ENCODE measurements at places on chromosomes 7 and 10. TPM values are rescaled to one million over a fixed set of nuclear protein-coding genes. Genes with fewer than 3 reads are reported as not detected.

The CDH23 gene
- under 0.01 TPM for total RNA-seq

The CCDC126 gene
- 20.6 TPM for total RNA-seq

The ZP3 gene
- total RNA-seq = 2.8 TPM

The HERC4 gene
- total RNA-seq = 48.4 TPM

The MET gene
- total RNA-seq = 50.3 TPM

The UPK3B gene
- 0.11 TPM for total RNA-seq

The LRRD1 gene
- total RNA-seq = not detected

The FGFR2 gene
- total RNA-seq = under 0.01 TPM

The SCIN gene
- total RNA-seq = 0.17 TPM

The CTAGE15 gene
- 0.11 TPM for total RNA-seq

The NME8 gene
- not detected for total RNA-seq

The PTF1A gene
- not detected for total RNA-seq

The C10orf90 gene
- not detected for total RNA-seq

The ELFN1 gene
- total RNA-seq = 0.77 TPM

The RSU1 gene
- total RNA-seq = 80.4 TPM

The CHAT gene
- not detected for total RNA-seq

The KIAA1217 gene
- 12.7 TPM for total RNA-seq

The PLEKHS1 gene
- not detected for total RNA-seq

The PAX4 gene
- not detected for total RNA-seq

The PRDX3 gene
- total RNA-seq = 177 TPM

The COBL gene
- 0.09 TPM for total RNA-seq

The HGF gene
- 0.33 TPM for total RNA-seq

The PCBD1 gene
- total RNA-seq = 38.3 TPM

The GNA12 gene
- total RNA-seq = 27.2 TPM

The SPDYE5 gene
- not detected for total RNA-seq

The SLC13A4 gene
- total RNA-seq = not detected

The SAP25 gene
- not detected for total RNA-seq

The TMEM236 gene
- 0.43 TPM for total RNA-seq

The CDK5 gene
- 16.9 TPM for total RNA-seq

The PRPS1L1 gene
- not detected for total RNA-seq

The CYP3A7 gene
- not detected for total RNA-seq

The SPDYE11 gene
- not detected for total RNA-seq

The SEMA3A gene
- total RNA-seq = 135 TPM

The NUB1 gene
- 33.7 TPM for total RNA-seq

The ZNF438 gene
- total RNA-seq = 3.1 TPM

The CLIP2 gene
- 27.1 TPM for total RNA-seq

The TNKS2 gene
- 65.6 TPM for total RNA-seq

The AKR1C2 gene
- 146 TPM for total RNA-seq

The PPP3CB gene
- 12.3 TPM for total RNA-seq

The H2AZ2 gene
- 202 TPM for total RNA-seq

The HOXA2 gene
- total RNA-seq = 0.11 TPM

The MBLAC1 gene
- 2.8 TPM for total RNA-seq
